DMS 273 treated with DMSO at 0.1 percent for 48 hours (cell line): ENCODE measurements at places on chromosomes 11 and 22.

DNA sequence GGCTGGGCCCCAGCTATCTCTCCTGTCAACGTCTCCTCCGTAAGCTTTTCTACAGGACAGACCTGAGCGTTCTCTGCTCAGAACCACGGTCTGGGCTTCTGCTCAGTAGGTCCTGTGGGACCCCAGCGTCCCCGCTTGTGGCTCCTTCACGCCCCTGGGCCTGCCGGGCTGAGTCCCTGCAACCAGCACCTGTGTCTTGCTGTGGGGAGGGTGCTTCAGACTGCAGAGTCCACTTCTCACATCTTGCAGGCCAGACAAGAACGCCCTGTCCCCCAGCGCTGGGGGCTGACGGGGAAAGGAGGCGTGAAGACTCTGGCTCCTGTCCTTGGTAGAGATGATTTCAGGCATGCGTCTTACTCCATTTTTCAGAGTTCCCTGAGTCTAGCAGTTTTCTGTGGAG lies 1480.8 kb downstream of the BRD1 start:
- no peak for DNase-seq

GRCh38 chr22:50561401-50562358 lies 1.0 kb downstream of the SYCE3 start:
- DNase-seq = no peak

- no peak for DNase-seq
Measured at GRCh38 chr11:35367491-35367890, 51.9 kb downstream of the SLC1A2 start.

DNA sequence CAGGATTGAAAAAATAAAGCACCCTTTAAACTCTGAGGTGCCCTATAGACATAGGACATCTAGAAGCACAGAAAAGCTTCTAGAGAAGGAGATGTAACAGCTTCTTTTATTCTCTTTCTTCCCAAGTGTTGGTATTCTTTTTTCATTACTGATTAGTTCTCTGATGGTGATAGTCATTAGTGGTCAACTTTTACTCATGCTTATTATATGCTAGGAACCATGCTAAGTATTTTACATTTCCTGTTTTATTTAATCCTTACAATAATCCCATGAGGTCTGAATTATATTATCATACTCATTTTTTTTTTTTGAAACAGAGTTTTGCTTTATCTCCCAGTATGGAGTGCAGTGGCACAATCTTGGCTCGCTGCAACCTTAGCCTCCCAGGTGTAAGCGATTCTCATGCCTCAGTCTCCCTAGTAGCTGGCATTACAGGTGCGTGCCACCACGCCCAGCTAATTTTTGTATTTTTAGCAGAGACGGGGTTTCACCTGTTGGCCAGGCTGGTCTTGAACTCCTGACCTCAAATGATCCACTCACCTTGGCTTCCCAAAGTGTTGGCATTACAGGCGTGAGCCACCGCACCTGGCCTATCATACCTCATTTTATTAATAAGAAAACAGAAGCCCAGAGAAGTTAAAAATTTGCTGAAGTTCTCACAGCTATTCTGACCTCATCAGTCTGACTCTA lies 3.0 kb downstream of the C11orf52 start:
- DNase-seq = no peak

- no peak for DNase-seq
Measured at GRCh38 chr11:19160847-19161246, 40.9 kb downstream of the CSRP3 start.

DNA sequence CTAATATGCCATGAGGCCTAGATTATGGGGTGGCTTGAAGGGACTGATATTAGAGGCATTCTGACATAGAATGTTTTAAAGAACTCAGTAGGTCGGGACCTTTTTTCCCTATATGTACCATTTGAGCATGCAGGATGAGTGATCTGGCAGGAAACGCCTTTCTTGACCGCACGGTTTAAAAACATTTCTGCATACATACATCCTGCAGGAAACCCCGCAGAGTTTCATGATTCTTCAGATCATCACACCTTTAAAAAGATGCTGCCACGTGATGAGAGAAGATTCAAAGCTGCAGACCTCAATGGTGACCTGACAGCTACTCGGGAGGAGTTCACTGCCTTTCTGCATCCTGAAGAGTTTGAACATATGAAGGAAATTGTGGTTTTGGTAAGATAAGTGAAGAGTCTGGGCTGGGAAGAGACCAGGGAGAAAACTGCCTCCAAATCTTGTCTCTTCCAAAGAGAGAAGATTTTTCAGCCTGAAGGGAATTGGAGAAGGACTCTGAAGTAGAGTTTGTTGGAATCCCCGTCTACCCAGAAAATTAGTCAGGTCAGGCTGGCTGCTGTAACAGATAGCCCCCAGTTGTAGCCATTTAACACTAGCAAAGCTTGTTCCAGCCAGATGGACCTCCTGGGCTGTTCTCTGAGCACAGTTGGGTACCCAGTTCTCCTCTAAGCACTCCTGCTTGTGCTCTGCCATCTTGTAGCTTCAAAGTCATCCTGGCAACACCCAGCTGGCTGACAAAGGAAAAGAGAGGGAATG lies 7.4 kb downstream of the RCN1 start:
- DNase-seq = no peak

DNA sequence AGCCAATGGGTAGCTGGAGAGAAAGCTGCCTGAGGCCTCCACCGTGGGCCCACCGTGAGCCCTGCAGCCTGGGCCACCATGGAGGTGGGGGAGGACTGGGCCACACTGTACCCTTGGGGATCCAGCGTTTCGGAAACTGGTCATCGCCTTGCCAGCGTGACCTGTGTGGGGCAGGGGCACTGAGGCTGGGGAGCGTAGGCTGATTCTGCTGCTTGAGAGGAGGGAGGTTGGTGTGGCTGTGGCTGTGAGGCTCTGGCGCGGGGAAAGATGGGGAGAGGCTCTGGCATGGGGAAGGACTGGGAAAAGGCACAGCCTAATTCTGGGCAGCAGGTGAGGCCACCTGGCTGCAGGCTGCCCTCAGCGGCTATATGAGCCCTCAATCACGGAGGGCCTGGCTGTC lies 12.6 kb upstream of the TTLL12 start:
- no peak for DNase-seq

GRCh38 chr11:133560472-133560855 lies 28.2 kb upstream of the OPCML start:
- DNase-seq = no peak

- DNase-seq = no peak
Measured at GRCh38 chr22:50672471-50673230, at the start of gene SHANK3. SHANK3 (plus strand) TSS chr22:50672823.

GRCh38 chr11:9576701-9577381 lies 3.4 kb downstream of the WEE1 start:
- no peak for DNase-seq

- no peak for DNase-seq
Measured at GRCh38 chr11:66317322-66317722, 478 bp upstream of the CD248 start.

DNA sequence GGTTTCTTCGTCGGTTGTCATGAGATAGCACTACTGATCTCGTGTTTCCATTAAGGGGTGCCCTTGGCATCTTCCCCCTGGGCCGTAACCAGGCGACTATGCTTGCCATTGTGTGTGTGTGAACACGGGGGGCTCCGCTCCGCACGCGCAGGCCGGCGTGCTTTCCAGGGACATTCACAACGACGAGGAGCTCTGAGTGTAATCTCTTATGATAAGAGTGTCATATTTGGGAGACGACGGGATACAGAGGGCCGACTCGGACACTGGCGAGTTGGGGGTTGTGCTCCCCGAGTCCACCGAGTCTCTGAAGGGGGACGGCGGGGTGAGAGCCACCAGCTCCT lies 170.9 kb upstream of the CTSC start:
- DNase-seq = no peak

GRCh38 chr22:27660306-27660705 lies 141.2 kb downstream of the MN1 start:
- DNase-seq = no peak

GRCh38 chr11:108069947-108070346 lies 51.4 kb upstream of the ACAT1 start:
- no peak for DNase-seq

DNA sequence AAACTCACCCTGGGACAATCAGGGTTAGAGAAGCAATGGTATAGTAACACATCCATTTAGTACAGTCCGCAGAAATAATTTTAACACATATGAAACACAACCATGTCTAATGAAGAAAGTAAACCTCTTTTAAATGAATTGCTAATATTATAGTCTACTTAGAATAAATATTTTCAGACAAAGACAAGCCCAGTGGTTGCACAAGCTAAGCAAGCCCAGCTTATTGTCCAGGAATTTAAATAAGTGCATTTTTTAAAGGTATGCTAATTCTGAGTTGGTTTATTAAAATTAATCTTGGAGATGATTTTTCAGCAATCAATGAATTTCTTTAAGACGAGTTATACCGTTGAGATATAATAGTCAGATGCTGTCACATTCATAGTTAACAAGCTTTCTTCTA lies 118.8 kb upstream of the BLID start:
- no peak for DNase-seq

DNA sequence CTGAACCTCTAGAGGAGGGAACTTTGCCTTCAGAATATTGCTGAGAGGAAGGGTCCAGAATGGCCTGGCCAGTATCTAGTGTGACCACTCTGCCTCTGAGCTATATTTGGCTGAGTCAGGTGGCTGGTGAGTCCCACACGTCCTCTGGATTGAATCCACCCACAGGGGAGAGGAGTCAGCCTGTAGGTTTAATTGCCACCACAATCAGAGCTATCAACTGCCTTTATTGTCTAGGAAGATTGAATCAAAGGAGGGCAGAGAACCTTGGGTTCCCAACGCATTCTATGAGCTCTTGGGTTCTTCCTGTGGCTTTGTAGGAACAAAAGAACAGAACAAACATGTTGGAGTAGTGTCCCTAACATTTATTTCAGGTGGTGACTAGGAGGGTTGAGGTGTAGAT lies 67.7 kb downstream of the ST3GAL4 start:
- DNase-seq = no peak

DNA sequence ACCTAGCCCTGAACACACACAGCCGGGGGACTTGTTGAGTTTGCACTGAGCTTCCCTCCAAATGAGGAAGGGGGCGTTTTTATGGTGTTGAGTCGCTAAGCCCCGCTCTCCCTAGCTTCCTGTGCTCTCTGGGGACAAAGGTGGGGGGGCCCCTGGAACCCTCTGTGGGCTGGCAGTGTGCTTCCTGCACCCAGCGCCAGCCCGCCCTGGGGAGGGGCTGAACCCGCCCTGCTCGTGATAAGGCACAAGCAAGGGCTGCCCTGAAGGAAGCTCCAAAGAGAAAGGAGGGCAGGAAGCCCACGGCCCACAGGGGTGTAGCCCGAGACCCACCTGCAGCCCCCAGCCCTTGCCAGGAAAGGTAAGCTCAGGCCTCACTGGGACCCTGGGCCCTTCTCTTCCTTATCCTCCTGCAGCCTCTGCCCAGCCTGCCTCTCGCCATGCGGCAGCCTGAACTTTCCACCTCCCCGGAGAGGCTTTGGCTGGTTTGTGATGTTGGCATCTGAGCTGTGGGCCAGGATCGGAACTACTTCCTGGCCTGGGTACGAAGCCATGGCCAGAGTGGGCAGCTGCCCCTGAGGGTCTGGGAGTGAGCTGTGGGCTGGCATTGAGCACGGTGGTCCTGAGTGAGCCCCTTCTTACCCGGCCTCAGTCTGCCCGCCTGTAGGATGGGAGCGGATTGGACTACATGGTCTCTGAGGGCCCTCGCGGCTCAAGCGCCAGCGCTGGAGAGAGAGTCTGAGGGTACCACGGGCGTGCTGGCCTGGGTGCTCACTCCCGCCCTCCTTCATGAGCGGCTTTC lies at the start of gene FERMT3:
TSS of gene FERMT3 (plus strand) at position 265 of the 799 bp plus-strand sequence. CDS start 644 bp downstream, outside the sequence.
- DNase-seq = no peak

GRCh38 chr11:72769680-72770079 lies 17.5 kb upstream of the ARAP1 start:
- no peak for DNase-seq

GRCh38 chr11:114180301-114181055 lies 115.7 kb upstream of the NNMT start:
- DNase-seq = peak; percentile 2

DNA sequence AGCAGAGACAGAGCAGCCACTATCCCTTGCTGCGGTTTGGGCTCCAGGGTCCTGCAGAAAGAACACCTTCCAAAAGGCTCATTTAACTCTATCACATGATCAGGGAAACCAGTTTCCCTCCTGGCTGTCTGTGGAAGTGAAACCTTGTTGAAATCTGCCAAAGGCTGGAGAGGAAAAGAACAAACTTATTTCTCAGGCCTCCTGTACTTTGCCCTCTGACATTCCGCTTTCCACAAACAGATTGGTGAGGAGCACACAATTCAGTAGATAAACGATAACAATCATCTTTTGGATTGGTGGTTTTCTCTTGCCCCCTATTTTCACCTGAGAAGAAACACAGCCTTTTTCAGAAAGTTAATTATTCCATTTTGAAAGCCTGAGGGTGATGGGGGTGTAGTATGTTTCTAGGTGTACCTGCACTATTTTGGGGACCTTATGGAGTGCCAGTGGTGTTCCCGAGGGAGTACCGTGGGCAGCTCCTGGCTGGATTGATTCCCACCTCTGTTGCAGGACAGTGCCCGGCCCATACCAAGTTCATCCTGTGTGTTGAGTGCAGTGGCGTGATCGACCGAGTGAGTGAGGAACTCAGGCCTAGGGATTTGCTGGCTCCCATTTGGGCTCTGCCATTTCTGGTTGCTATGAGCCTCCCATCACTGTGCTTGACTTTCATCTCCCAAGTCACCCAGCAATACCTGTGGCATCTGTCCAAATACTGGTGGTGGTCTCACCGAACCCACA lies 102.0 kb downstream of the TBC1D22A start:
- no peak for DNase-seq

DNA sequence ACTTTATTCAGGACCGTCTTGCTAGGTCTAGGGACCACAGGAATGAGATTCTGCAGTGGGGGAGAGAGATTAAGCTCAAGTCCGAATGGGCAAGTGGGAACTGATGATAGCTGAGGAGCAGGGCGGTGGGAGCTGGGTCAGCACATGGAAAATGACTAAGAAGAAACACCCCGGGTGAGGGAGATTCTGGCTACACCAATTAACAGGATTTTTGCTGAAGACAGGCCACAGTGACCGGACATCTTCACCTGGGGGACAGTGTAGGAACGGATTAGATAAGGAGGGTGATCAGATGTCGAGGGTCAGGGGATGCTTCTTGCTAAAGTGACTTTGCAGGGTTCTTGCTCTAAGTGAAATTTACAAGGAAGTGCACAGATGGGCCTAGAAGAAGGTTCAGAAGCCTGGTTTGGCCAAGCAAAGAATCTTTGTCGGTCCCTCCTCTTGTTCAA lies 8.5 kb upstream of the DGCR8 start:
- DNase-seq = no peak

DNA sequence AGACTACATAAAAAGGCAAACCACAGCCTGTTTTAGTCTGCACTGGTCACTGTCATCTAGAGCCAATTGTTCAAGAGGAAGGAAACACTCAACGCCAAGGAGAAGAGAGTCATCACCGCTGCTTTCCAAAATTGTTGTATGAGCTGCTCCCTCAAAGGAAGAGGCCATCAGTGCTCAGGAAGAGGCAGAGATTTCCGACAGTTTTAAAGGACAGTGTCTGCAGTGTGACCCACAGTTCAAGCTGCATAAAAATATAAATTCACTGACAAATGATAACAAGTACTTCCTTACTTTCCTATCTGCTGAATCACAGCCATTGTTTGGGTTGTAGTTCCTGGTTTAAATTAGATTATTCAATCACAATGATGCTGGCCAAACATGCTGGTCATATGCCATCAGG lies 16.4 kb downstream of the PRCP start:
- no peak for DNase-seq

- no peak for DNase-seq
Measured at GRCh38 chr22:44139773-44140172, 41.0 kb upstream of the PARVG start.

- DNase-seq = no peak
Measured at GRCh38 chr11:65225279-65226102, 36.3 kb upstream of the POLA2 start.
